ENCODE measurements at places on chromosomes 11 and 22.
A peak's percentile ranks its signal among the peaks of the same experiment; 100 is the strongest.

GRCh38 chr11:93529707-93530467 lies 13.3 kb downstream of the SMCO4 start:
- no peak for DNase-seq

- DNase-seq = no peak
These were observed 50.7 kb upstream of the RAPSN start for GRCh38 chr11:47499614-47500013.

DNA sequence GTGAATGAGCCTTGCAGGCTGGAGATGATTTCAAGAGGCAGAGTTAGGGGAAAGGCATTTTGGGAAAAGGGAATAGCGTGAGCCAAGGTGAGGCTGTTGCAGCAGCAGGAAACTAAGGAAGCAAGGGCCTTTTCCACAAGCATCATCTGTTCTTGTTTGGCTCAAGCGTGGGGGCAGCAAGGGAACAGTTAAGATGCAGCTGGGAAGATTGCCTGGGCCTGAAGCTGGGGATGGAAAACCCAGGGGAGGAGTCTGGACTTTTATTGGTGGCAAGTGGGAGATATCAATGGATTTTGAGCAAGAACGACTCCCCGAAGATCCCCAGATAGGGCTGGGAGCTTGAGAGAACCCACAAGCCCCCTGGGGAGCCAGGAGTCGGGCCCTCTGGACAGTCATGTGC lies 27.3 kb upstream of the PICK1 start:
- DNase-seq = no peak

- peak; percentile 17 for DNase-seq
These were observed 135.9 kb downstream of the FDX1 start for GRCh38 chr11:110565357-110566336.

All from CD4-positive, alpha-beta T cell treated with Interleukin-4 for 1 hour (primary cell).